ENCODE measurements at places on chromosomes 5 and 9.

GRCh38 chr5:144156767-144157171, 13.7 kb downstream of the YIPF5 start:
- no peak for DNase-seq

GRCh38 chr5:7663808-7664207, 187.1 kb downstream of the CFAP90 start:
- no peak for DNase-seq

DNA sequence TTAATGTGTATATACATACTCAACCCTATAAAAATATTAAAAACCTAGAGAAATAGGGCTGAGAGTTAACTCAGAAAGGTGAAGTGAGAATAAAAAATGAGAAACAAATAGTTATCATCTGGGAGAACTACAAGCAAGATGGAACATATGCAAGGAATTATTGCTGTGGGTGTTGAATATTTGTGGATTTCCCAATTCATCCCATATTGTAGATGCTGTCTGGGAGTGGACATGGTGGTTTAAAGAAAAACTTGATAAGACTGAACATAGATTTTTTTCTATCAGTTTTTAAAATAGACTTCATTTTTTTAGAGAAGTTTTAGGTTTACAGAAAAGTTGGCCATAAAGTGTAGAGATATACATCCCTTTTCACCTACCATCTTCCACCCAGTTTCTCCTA, 263.5 kb downstream of the SPATA31D1 start:
- DNase-seq: no peak

- no peak for DNase-seq
Measured at GRCh38 chr5:172439785-172440477, 14.4 kb downstream of the SH3PXD2B start.

- no peak for DNase-seq
Measured at GRCh38 chr9:127897193-127897692, 2.2 kb downstream of the ST6GALNAC6 start.

- DNase-seq: no peak
Measured at GRCh38 chr9:18154661-18155060, 319.3 kb upstream of the ADAMTSL1 start.

Data from NCI-H1105 treated with DMSO at 0.1 percent for 48 hours (cell line).